AG08396 (cell line): ENCODE measurements at places on chromosomes 2 and 18.

- no peak for DNase-seq
Observed at GRCh38 chr2:228697456-228697855, 516.0 kb upstream of the SPHKAP start.

- DNase-seq = no peak
Observed at GRCh38 chr2:164792316-164793170, 49.1 kb downstream of the COBLL1 start.

GRCh38 chr2:120291401-120292311 is 39.0 kb downstream of the RALB start:
- DNase-seq = no peak

GRCh38 chr2:148586522-148587128 is 57.9 kb upstream of the EPC2 start:
- DNase-seq = no peak

GRCh38 chr2:227416701-227417100 is 29.0 kb upstream of the SCYGR1 start:
- DNase-seq = no peak

DNA sequence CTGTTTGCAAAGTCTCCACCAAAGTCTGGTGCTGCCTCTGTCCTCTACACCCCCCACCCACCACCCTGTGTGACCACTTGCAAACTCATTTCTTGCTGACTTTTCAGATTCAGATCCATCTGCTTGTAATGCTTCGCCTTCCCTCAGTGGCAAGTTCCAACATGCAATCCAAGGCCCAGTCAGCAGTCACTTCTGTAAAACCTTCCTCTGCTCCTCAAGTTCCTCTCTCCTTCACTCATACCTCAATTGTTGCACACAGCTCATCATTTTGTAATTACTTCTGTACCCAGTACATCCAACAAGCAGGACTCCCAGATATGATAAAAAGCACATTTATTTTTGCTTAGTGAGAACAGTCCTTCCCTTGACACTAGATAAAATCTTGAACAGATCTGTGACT is 6.5 kb upstream of the LOXHD1 start:
- no peak for DNase-seq
